Airway epithelial cell (primary cell): ENCODE measurements at places on chromosomes 4 and X. TPM values are rescaled to one million over a fixed set of nuclear protein-coding genes. Genes with fewer than 3 reads are reported as not detected.

CT83 gene
- total RNA-seq, result not detected in 2 replicates

TMPRSS11B gene
- total RNA-seq, result 0.05 and 0.99 TPM in 2 replicates

GPR143 gene
- 0.42 TPM in 1 of 2 replicates, not detected in the other for total RNA-seq

GJB1 gene
- total RNA-seq, result 0.14 TPM in 1 of 2 replicates, not detected in the other

CTAG1A gene
- total RNA-seq, result not detected in 2 replicates

GLRA3 gene
- total RNA-seq, result not detected in 2 replicates

SYTL5 gene
- 2.7 and 3.4 TPM in 2 replicates for total RNA-seq

PPP4R3C gene
- not detected in 2 replicates for total RNA-seq

SMIM10L2A gene
- 1.5 and 2.5 TPM in 2 replicates for total RNA-seq
